ENCODE measurements at places on chromosomes 16 and 17. TPM values are rescaled to one million over a fixed set of nuclear protein-coding genes. Genes with fewer than 3 reads are reported as not detected.
A peak's percentile ranks its signal among the peaks of the same experiment; 100 is the strongest.

- no peak overlapping the region for H3K27ac ChIP-seq
- no peak for DNase-seq
- H3K27me3 ChIP-seq: no peaks in the 10 kb centered on the region
- H3K4me3 ChIP-seq: no peak overlapping the region
- peaks cover 12% of the 10 kb centered on the region for H3K4me1 ChIP-seq
Measured at GRCh38 chr17:32222621-32223020, 43.0 kb upstream of the RHBDL3 start.

- H3K27me3 ChIP-seq: peaks cover 39% of the 10 kb centered on the region
- no peaks in the 10 kb centered on the region for H3K36me3 ChIP-seq
- peaks cover 25% of the 10 kb centered on the region for H3K4me1 ChIP-seq
Measured at GRCh38 chr17:73644145-73645049, at the start of gene SDK2. TSS of gene SDK2 (minus strand) at chr17:73644445. CDS start at chr17:73644088, 357 bp downstream.

MT1A gene
- total RNA-seq: not detected

CEP112 gene
- 4.0 TPM for total RNA-seq

GRCh38 chr16:586047-586644 lies 3.7 kb upstream of the RAB40C start:
- no peak overlapping the region for H3K4me3 ChIP-seq
- no peaks in the 10 kb centered on the region for H3K27me3 ChIP-seq
- H3K36me3 ChIP-seq: peaks cover 1% of the 10 kb centered on the region
- DNase-seq: no peak
- H3K4me1 ChIP-seq: peaks cover 22% of the 10 kb centered on the region
- peak overlapping the region; percentile 2 for H3K27ac ChIP-seq

HOXB1 gene
- not detected for total RNA-seq

DNA sequence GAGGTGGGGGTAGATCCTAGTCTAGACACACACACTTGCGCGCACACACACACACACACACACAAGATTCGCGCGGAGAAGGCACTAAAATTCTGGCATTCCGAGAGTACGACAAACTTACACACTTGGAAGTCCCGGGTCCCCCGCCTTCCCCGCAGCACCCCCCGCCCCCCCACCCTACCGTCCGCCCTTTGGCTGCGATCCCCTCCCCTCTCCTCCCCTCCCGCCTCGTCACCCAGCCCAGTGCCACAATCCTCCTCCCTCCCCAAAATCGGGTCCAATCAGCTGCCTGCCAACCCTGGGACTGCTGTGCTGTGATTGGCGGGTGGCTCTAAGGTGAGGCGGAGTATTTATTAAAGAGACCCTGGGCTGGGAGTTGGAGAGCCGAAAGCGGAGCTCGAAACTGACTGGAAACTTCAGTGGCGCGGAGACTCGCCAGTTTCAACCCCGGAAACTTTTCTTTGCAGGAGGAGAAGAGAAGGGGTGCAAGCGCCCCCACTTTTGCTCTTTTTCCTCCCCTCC lies at the start of gene SOX9:
TSS of gene SOX9 (plus strand) at position 379 of the 522 bp plus-strand sequence. CDS start 372 bp downstream, outside the sequence.
- H3K27me3 ChIP-seq: peaks cover 73% of the 10 kb centered on the region
- no peak for DNase-seq
- H3K36me3 ChIP-seq: peaks cover 4% of the 10 kb centered on the region
- peaks cover 3% of the 10 kb centered on the region for H3K4me1 ChIP-seq
- H3K4me3 ChIP-seq: peak within 1 kb of the TSS; percentile 30

GRCh38 chr16:31476303-31477219 lies 4.6 kb downstream of the TGFB1I1 start:
- H3K27ac ChIP-seq: peak overlapping the region; percentile 89
- H3K36me3 ChIP-seq: no peaks in the 10 kb centered on the region
- peaks cover 25% of the 10 kb centered on the region for H3K4me1 ChIP-seq
- DNase-seq: peak; percentile 90
- H3K4me3 ChIP-seq: peak overlapping the region; percentile 79
